ENCODE measurements at places on chromosomes 4 and X. TPM values are rescaled to one million over a fixed set of nuclear protein-coding genes. Genes with fewer than 3 reads are reported as not detected.

DNA sequence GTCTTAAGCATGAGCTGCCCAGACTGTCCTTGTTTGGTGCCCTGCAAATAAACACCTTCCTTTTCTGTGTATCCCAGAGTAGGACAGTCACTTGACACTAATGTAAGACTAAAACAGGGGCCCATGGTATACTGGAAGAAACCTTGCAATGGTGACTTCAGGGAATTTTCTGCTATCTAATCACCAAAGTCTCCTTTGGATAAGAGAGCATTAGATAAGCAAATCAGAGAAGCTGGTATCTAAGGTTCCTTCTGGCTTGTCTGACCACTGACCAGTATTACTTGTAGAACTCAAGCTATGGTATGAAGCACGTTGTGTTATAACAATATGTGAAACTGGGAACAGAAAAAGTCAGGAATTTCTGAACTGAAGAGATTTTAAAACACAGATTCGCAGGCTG, 173.9 kb downstream of the COL25A1 start:
- H3K27me3 ChIP-seq, result peaks cover 14% of the 10 kb centered on the region
- H3K27ac ChIP-seq, result no peak overlapping the region
- H3K36me3 ChIP-seq, result no peaks in the 10 kb centered on the region
- no peaks in the 10 kb centered on the region for H3K4me1 ChIP-seq
- H3K4me3 ChIP-seq, result no peak overlapping the region
- DNase-seq, result no peak

DNA sequence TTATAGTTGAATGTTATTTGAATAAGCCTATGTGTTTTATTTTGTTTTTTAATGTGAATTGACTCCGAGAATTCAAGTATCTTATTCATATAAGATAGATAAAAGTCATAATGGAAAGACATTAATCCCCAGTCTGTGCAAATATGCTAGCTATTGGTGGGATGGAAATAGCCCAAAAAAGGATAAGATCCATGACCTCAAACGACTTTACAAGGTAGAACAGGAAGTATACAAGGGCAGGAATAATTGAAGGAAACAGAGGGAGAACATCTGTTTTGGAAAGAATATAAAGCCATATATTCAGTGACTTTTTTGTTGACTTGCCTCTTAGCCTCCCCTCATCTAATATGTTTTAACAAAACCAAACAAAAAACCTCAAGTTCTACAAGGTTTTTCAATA, 9.0 kb downstream of the ABCE1 start:
- H3K4me1 ChIP-seq, result peaks cover 8% of the 10 kb centered on the region
- no peak overlapping the region for H3K4me3 ChIP-seq
- peaks cover 52% of the 10 kb centered on the region for H3K36me3 ChIP-seq

GRCh38 chr4:100314057-100314456, 123.8 kb upstream of the DDIT4L start:
- no peak overlapping the region for H3K4me3 ChIP-seq
- H3K36me3 ChIP-seq, result no peaks in the 10 kb centered on the region
- no peak overlapping the region for H3K27ac ChIP-seq
- no peaks in the 10 kb centered on the region for H3K4me1 ChIP-seq
- DNase-seq, result no peak

DNA sequence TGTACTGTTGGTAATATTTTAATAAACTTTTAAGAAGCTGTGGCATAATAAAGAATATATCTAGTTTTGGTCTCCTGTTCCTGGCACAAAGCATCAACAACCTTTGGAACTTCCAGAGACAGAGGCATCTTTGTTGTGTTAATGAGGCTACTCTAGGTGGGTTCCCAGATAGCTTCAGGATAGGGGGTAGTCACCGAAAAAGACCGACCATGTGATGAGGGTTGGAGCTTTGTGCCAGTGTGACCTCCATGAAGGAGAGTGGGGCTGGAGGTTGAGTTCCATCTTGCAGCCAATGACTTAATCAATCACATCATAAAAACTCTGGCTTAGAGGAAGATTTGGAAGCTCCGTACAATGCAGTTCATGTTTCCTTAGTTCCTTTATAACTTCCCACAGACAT, 9.9 kb downstream of the PPAT start:
- H3K27me3 ChIP-seq, result no peaks in the 10 kb centered on the region
- no peak for DNase-seq
- no peak overlapping the region for H3K27ac ChIP-seq
- no peak overlapping the region for H3K4me3 ChIP-seq
- H3K4me1 ChIP-seq, result peaks cover 12% of the 10 kb centered on the region

GRCh38 chr4:140702096-140702757, 54.0 kb downstream of the TBC1D9 start:
- no peak overlapping the region for H3K27ac ChIP-seq
- H3K4me1 ChIP-seq, result no peaks in the 10 kb centered on the region
- no peak overlapping the region for H3K4me3 ChIP-seq
- DNase-seq, result no peak
- peaks cover 5% of the 10 kb centered on the region for H3K27me3 ChIP-seq

GRCh38 chrX:23394421-23394820, 59.8 kb downstream of the PTCHD1 start:
- no peaks in the 10 kb centered on the region for H3K4me1 ChIP-seq
- DNase-seq, result no peak
- H3K4me3 ChIP-seq, result no peak overlapping the region
- no peaks in the 10 kb centered on the region for H3K36me3 ChIP-seq

The AFM gene
- not detected for total RNA-seq

The REELD1 gene
- not detected for total RNA-seq

The ETDB gene
- not detected for total RNA-seq

The ADH7 gene
- not detected for total RNA-seq

The MAGEA11 gene
- total RNA-seq, result not detected

The TRIM2 gene
- total RNA-seq, result not detected

The BBS12 gene
- 3.8 TPM for total RNA-seq
